Cardiac muscle cell (in vitro differentiated cells and primary cell): ENCODE measurements at places on chromosomes 13 and 19. TPM values are rescaled to one million over a fixed set of nuclear protein-coding genes. Genes with fewer than 3 reads are reported as not detected.

- DNase-seq = no peak
Measured at GRCh38 chr13:30727491-30728355, 7.6 kb upstream of the ALOX5AP start.

- DNase-seq = peak; percentile 92
Measured at GRCh38 chr19:12840091-12841079, 2.1 kb downstream of the MAST1 start.

- DNase-seq = no peak
Measured at GRCh38 chr19:29247051-29247450, 34.1 kb upstream of the UQCRFS1 start.

Gene ATP11A
- polyA plus RNA-seq = 38.0 and 55.7 TPM in 2 replicates

Gene GSK3A
- 35.3 and 40.2 TPM in 2 replicates for polyA plus RNA-seq
